ENCODE measurements at places on chromosomes 13 and 19.

GRCh38 chr13:40389081-40389641, 277.3 kb downstream of the FOXO1 start:
- no peaks in the 10 kb centered on the region for H3K36me3 ChIP-seq
- peak overlapping the region; percentile 90 for H3K27ac ChIP-seq
- H3K4me3 ChIP-seq: peak overlapping the region; percentile 48
- peak; percentile 19 for DNase-seq

- H3K27ac ChIP-seq: no peak overlapping the region
- no peak for DNase-seq
- no peak overlapping the region for H3K4me3 ChIP-seq
- H3K4me1 ChIP-seq: no peaks in the 10 kb centered on the region
- no peaks in the 10 kb centered on the region for H3K36me3 ChIP-seq
These were observed 511.0 kb upstream of the HTR2A start for GRCh38 chr13:47407808-47408207.

- no peaks in the 10 kb centered on the region for H3K27me3 ChIP-seq
- no peaks in the 10 kb centered on the region for H3K36me3 ChIP-seq
- no peak overlapping the region for H3K4me3 ChIP-seq
- DNase-seq: no peak
These were observed 76.7 kb downstream of the MBNL2 start for GRCh38 chr13:97298816-97299215.

DNA sequence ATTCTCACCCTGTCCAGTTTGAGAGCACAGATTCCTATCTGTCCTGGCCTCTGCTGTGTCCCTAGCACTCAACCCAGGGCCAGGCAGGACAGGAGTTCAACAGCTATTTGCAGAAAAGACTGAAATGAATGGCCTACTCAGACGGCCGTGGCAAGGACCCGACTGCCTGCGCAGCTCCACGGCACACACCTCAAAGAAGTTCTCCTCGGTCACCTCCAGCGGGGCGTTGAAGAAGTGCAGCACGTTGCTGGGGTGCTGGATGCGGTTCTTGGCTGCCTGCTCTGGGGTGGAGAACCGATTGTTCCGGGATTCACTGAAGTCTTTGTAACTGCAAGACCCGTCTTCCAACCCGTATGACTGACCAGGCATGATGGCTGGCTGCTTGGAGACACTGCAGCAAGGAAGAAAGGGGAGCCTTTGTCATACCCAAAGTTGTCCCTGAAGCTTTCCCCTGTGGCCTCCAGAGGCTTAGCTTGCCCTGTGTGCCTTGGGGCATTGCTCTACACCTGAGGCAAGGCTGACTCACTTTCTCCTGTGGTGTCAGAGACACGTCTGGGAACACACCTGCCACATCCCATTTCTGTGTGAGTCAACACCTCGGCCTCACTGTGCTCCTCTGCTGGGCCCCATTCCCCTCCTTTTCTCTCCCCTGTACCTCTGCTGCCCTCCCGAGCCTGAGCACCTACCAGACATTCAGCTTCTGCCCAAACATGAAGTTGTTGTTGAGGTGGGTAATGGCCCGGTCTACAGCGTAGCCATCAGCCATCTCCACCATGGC, 6.8 kb upstream of the ECH1 start:
- peak overlapping the region; percentile 14 for H3K27ac ChIP-seq
- peaks cover 67% of the 10 kb centered on the region for H3K36me3 ChIP-seq

DNA sequence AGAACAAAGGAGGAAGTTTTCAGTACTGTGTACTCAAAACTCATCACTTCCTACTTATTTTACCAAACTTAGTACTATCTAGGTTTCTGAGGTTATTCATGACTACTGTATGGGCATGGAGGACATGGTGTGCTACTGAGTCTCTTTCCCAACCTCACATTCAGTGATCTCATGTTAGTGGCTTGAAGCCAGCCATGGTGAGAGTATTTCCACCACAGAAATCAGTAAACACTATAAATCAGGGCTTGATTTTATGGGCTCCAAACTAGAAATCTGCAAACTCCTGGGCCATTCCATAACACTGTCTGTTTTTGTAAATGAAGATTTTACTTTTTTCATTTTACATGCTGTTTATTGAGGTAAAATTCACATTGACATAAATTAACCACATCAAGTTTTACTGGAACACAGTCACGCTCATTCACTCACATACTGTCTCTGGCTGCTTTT, 19.7 kb downstream of the MED26 start:
- H3K4me3 ChIP-seq: no peak overlapping the region
- no peaks in the 10 kb centered on the region for H3K27me3 ChIP-seq
- H3K27ac ChIP-seq: no peak overlapping the region
- H3K4me1 ChIP-seq: peaks cover 2% of the 10 kb centered on the region

GRCh38 chr13:48448959-48449614, 36.2 kb upstream of the LPAR6 start:
- peak overlapping the region; percentile 34 for H3K4me3 ChIP-seq
- peaks cover 9% of the 10 kb centered on the region for H3K4me1 ChIP-seq
- no peaks in the 10 kb centered on the region for H3K27me3 ChIP-seq
- no peaks in the 10 kb centered on the region for H3K36me3 ChIP-seq
- DNase-seq: no peak

GRCh38 chr13:68063181-68063580, 833.0 kb upstream of the PCDH9 start:
- no peaks in the 10 kb centered on the region for H3K36me3 ChIP-seq
- no peaks in the 10 kb centered on the region for H3K27me3 ChIP-seq
- no peak for DNase-seq
- no peak overlapping the region for H3K27ac ChIP-seq
- no peaks in the 10 kb centered on the region for H3K4me1 ChIP-seq

GRCh38 chr19:12985049-12985776, 10.1 kb upstream of the NFIX start:
- H3K27me3 ChIP-seq: no peaks in the 10 kb centered on the region
- no peak overlapping the region for H3K27ac ChIP-seq
- DNase-seq: no peak
- H3K36me3 ChIP-seq: no peaks in the 10 kb centered on the region
- H3K4me1 ChIP-seq: peaks cover 6% of the 10 kb centered on the region
